AG10803 (cell line): ENCODE measurements at places on chromosomes 3 and 15.

DNA sequence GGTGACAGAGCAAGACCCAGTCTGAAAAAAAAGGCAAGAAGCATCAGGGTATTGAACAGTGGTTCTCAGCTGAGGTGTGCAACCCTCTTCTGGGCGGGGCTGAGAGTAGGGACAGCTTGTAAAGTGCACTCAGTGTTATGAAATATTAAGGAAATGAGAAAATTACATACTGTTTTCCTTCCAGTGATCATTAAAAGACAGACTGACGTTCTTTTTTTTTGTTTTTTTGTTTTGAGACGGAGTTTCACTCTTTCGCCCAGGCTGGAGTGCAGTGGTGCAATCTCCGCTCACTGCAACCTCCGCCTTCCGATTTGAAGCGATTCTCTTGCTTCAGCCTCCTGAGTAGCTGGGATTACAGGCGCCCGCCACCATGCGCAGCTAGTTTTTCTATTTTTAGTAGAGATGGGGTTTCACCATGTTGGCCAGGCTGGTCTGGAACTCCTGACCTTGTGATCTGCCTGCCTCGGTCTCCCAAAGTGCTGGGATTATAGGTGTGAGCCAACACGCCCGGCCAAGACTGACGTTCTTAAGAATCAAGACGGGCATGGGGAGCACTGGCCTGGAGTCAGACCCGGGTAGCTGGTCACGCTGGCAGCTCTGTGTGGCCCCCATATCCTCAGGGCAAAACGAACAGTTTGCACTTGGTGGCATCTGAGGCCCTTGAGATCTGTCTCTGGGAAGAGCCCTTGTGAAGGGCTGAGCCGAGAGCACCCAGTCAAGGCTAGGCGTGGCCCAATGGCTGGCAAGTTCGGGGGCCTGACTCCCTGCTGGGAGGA is 11.4 kb downstream of the MAN2A2 start:
- DNase-seq: no peak

DNA sequence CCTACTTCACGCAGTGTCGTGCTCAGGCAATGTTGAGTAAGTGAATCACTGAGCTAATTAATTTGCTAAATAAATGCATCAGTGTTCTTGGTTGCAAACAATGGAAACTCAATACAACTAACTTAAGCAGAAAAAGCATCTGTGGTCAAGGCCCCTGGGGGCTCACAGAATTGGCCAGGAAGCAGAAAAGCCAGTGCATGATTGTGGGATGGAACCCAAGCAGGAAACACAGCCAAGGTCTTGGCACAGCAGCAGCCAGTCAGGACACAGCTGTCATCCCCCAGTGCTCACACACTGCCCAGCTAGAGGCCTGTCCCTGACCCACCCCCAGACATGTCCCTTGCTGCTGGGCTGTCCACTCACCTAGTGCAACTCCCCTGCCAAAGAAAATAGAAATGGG is 85.9 kb downstream of the AQP9 start:
- peak; percentile 56 for DNase-seq

DNA sequence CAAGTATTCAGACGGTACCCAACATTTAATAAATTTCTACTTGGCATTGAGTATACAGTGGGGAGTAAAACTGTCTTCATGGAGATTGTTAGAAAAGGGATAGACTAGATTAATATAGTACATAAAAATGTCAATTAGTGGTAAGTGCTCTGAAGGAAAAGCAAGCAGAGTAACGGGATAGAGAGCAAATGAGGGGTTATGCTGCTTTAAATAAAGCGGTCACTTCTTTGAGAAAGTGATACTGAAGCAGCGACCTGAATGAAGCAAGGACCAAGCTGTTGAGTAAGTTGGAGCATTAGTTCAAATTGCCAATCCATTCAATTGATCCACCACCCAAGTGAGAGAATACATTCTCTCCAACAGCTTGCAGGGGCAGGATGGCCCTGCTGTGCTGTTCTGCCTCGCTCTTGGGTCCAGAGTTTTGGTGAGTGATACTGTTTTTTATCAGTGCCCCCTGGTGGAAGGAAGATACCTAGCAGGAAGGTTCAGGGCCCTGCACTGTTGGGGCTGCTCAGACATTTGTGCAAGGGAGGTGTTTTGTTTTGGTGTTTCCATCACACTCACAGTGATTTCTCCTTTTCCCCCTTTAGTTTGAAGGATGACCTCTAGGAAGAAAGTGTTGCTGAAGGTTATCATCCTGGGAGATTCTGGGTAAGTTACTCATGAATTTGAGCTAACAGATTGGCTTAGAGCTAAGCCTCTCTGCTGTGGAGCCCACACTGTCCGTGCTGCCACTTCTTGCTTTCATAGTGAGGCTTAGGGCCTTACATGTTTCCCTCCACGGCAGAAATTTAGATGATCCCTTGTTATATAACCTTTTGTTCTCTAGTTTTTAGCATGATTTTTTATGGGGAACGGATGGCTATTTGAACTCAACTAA is 69.0 kb downstream of the RAB7A start:
- peak; percentile 61 for DNase-seq

GRCh38 chr3:14957925-14958324 is 10.5 kb downstream of the NR2C2 start:
- DNase-seq: peak; percentile 1

GRCh38 chr3:100230710-100231109 is 30.1 kb upstream of the TBC1D23 start:
- peak; percentile 21 for DNase-seq

GRCh38 chr3:195921334-195921791 is 13.0 kb upstream of the TNK2 start:
- DNase-seq: no peak

- no peak for DNase-seq
These were observed 52.8 kb downstream of the MGA start for GRCh38 chr15:41713047-41713446.

DNA sequence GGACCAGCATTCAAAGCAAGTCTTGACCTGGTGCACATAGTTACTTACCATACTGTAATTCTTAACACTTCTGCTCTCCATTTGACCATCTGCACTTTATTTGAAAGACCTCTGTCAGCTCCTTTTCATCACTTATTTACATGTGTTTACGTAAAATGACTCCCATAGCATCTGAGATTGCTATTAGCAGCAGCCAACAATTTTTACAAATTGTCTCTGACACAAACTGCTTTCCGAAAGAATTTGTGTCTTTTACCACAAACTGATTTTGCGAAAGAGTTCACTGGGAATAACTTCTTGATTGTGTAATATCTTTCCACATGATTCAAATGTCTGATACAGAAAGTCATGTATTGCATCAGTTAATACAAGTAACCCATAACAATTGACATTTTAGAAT is 144.1 kb upstream of the PEX5L start:
- peak; percentile 94 for DNase-seq

GRCh38 chr15:47409600-47409999 is 307.7 kb upstream of the SEMA6D start:
- peak; percentile 25 for DNase-seq

DNA sequence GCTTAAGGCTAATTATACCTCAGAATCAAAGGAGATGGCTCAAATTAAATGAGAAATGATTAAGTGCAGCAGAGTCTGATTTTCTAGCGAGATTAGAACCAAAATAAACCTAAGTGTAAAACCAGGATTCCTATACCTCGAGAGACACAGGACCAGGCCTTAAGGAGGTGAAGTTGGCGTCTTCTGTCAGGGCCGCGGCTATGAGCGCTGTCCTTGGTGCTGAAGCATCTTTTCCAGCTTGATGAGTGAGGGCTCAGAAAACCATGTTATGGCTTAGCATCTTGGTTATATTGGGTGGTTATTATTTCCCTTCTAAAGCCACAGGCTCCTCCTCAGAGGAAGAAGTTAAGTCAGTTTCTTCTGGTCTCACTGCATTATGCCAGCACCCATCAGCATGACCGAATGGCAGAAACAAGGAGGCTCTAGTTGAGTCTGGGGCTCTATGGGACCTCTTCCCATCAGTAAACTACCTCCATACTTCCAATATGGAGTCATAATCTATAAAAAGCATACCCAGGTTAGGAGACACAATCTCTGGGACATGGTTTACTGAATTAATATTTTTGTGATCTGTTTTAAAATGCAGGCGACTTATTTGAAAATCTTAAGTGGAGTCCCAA is 120.1 kb upstream of the NMNAT3 start:
- peak; percentile 10 for DNase-seq

GRCh38 chr15:78264304-78265136 is at the start of gene DNAJA4:
Gene DNAJA4, plus strand, starts transcription at chr15:78264562. Its CDS starts 202 bp downstream, at chr15:78264764.
- DNase-seq: peak; percentile 32

GRCh38 chr3:166706094-166706493 is 674.0 kb downstream of the ZBBX start:
- DNase-seq: no peak

- peak; percentile 56 for DNase-seq
These were observed 15.6 kb upstream of the KY start for GRCh38 chr3:134666466-134666865.

DNA sequence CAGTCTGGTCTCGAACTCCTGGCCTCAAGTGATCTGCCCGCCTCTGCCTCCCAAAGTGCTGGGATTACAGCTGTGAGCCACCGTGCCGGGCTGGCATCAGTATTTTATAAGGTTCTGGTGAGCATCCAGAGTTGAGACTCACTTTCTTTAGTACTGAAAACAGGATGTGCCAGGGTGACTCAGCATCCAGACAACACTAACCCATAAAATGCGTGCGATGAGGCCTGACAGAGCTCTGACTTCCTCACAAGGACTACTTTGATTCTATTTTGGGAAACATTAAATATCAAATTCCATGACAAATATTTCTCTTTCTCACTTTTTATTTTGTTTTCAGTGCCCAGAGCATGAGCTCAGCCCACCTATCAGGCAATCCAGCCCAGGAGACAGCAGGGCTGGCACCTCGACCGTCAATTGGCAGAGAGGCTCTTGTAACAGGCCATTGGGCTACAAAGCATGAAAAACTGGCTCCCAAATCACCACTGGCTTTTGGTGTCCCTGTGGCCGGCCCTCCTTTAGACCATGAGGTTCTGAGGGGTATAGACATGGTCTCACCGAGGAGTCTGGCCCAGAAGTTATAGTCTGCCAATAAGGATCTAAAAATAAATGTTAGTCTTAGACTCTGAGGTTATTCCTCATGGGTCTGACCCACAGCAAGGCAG is 75.0 kb downstream of the FEM1B start:
- peak; percentile 98 for DNase-seq

- peak; percentile 83 for DNase-seq
These were observed 65.8 kb downstream of the PDE8A start for GRCh38 chr15:85047271-85047948.

GRCh38 chr15:74340150-74340549 is 27.3 kb downstream of the CYP11A1 start:
- DNase-seq: peak; percentile 40

GRCh38 chr3:107578091-107578490 is 55.3 kb downstream of the BBX start:
- no peak for DNase-seq

GRCh38 chr3:189799366-189799765 is 168.2 kb downstream of the TP63 start:
- DNase-seq: no peak

DNA sequence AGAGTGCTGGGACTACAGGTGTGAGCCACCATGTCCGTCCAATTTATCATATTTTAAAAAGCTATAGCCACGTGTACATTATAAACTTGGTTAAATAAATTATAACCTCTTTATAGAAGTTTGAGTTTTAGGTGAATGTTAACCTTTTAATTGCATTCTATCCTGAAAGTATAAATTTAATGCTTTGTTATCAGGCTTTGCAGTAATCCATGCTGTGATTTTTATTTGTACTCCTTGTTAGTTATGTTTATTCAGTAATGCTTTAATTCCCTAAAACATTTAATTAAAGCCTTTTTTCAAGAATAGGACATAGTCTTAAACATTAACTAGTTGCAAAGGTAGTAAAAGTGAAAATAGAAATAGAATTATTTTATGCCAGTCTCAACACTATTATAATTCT is 11.7 kb downstream of the ARL13B start:
- DNase-seq: no peak

DNA sequence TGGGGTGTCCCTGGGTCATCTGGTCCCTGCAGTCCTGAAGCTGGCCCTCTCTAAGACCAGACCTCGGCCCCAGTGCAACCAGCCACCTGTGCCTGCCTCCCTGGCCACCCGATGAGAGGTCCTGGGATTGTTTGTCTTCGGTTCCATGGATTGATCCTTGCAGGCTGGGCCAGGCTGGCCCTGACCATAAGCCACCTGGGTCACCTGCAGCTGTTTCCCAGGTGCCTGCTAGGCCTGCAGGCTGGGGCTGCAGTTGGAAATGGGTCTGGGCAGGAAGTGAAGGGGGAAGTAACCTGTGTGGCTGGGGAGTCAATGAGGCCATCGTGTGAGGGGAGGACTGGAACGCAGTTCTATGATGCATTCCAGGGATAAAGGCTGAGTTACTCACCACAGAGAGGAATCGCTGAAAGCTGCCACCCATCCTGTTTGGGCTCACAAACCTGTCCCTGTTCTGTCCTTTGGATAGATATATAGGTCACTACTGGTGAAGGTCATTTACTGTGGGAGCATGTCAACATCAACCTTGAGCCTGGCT is 30.9 kb upstream of the VPS8 start:
- peak; percentile 39 for DNase-seq

GRCh38 chr15:31230630-31231485 is 95.8 kb upstream of the KLF13 start:
- no peak for DNase-seq

- peak; percentile 35 for DNase-seq
These were observed 788 bp upstream of the DLG1 start for GRCh38 chr3:197298945-197299854.

GRCh38 chr3:186519021-186519658 is 25.0 kb downstream of the CRYGS start:
- DNase-seq: no peak

DNA sequence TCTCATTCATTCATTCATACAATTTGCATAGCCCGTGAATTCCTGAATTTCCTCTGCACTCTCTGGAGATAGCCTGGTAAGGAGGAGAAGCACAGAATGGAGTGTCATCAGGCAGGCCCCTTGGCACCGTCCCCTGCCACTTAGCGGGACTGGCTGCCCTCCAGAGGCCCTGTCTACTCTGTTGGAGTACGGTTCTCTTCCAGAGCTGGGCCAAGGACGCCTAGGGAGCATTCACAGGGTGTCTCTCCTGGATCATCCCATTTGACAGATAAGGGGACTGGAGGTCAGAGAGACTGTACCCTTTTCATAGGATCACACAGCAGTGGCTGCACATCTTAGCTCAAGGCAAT is 48.0 kb downstream of the PTH1R start:
- no peak for DNase-seq

DNA sequence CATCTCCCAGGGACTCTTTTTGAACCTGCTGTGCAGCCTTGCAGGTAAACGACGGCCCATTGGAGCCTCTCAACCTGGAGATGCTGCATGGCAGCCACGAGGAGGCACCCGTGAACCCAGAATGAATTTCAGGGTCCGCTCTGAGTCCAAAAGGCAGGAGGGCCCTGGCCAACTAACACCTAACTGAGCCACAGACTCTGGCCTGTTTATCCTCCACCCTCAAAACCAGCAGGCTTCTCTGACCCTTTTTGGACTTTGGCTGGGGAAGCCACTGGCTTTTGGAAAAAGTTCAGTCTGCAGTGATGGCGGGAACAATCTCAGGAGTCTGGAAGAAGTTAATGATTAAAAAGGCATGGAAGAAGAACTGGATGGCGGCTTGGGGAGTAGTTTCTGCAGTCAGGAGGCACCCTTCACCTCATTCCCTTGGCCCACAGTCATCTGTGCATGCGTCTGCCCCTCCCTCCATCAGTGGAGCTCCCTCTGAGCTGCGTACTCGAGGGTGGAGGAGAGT is 4.1 kb downstream of the PXYLP1 start:
- no peak for DNase-seq

- no peak for DNase-seq
These were observed 348.7 kb downstream of the NTRK3 start for GRCh38 chr15:87907676-87908446.
